CD4-positive, alpha-beta T cell treated with Interleukin-1 beta for 1 hour (primary cell): ENCODE measurements at places on chromosomes 2 and 18.
A peak's percentile ranks its signal among the peaks of the same experiment; 100 is the strongest.

DNA sequence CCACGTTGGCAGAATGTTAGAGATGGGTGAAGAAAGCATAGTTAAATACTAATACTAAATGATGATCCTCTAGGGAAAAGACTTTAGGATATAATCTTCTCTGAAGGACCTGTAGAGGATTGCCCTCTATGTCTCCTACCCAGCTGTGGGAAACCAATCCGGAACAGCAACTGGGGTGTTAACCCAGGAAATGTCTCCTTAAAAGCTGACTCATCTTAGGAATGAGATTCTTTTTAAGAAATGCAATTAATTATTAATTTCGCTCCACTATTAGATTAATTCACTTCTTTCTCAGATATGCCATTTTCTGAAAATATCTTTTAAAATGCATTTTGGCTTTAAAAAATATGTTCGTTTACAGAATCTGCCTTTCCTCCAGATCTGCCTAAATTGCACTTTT, 7.4 kb downstream of the SCN3A start:
- no peak for DNase-seq

DNA sequence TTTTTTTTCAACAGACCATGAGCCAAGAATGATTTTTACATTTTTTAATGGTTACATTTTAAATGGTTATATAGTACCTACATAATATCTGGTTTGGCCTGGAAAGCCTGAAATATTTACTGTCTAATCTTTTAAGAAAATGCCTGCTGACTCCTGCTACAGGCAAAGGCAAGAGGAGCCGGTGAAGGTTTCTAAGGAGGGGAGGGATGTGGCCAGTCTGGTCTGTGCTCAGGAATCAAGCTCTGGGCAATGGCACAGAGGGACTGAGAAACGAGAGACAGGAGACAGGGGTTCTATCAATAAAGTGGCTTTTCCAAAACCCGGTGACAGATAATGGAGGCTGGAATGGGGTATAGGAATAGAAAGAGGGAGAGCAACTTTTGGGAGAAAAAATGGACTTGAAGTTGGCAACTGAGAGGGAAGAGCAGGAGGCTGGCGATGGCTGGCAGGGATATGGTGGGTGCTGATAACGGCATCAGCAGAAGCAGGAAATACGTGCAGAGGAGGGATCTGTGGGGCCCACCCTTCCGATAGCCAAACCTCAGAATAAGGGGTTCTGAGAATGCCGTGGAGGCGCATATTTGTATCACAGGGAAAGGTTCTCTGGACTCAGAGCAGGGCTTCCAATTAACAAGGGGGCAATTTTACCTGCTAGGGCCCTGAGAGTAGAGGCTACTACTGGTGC, 64.0 kb upstream of the DNMT3A start:
- no peak for DNase-seq

- no peak for DNase-seq
Observed at GRCh38 chr2:76861708-76862107, 660.5 kb downstream of the LRRTM4 start.

DNA sequence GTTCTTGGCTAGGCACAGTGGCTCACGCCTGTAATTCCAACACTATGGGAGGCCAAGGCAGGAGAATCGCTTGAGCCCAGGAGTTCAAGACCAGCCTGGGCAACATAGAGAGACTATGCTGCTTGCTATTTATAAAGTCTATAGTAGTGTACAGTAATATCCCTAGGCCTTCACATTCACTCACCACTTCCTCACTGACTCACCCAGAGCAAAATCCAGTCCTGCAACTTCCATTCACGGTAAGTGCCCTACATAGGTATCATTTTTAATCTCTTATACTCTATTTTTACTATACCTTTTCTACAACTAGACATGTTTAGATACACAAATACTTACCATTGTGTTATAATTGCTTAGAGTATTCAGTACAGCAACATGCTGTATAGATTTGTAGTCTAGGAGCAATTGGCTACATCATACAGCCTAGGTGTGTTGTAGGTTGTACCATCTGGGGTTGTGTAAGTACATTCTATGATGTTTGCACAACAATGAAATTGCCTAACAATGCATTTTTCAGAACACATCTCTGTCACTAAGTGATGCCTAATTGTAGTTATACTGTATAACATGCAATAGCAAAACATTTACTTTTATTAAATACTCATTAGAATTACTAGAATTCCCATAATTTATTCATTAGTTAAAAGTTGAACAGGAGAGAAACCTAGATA, 8.8 kb downstream of the DHX57 start:
- no peak for DNase-seq

GRCh38 chr2:86453836-86454235, 12.7 kb downstream of the KDM3A start:
- no peak for DNase-seq

DNA sequence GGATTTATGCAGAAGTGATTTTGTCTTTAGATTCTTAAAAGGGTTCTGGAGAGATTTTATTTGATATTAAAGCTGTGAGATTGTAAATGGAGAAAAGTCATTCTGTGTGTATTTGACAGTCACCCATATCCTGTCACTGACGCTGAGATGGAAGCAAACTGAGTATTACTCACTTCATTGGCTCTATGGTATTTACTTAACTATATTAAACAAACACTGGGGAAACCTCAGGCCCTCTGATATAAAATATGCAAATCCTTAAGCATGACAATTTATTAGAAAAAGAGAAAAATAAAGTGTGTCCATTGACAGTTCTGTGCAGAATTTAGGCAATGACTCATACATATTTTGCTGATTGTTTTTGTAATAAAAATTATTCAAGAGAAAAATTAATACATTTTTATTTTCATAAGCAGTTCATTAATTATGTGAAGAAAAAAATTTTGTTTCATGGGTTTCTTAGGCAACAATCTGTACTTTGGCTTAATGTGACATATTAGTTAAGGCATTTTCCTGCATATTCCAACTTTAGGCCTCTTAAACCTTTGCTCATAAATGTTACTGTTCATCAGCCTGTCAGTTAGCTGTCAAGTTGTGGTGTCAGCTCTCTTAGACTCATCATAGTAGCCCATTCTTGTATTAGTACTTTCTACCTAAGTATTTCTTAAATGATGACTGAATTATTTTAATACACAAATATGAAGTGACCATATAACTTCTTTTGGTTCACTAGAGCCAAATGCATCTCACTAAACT, 99.9 kb downstream of the PARD3B start:
- DNase-seq, result no peak

GRCh38 chr2:149167941-149168340, 129.4 kb downstream of the LYPD6B start:
- peak; percentile 25 for DNase-seq

- DNase-seq, result peak; percentile 78
Observed at GRCh38 chr2:170930131-170930990, 1.3 kb downstream of the GORASP2 start.

- DNase-seq, result no peak
Observed at GRCh38 chr18:74390900-74391299, 66.2 kb downstream of the DIPK1C start.

GRCh38 chr2:83827618-83828017, 631.5 kb downstream of the SUCLG1 start:
- no peak for DNase-seq

DNA sequence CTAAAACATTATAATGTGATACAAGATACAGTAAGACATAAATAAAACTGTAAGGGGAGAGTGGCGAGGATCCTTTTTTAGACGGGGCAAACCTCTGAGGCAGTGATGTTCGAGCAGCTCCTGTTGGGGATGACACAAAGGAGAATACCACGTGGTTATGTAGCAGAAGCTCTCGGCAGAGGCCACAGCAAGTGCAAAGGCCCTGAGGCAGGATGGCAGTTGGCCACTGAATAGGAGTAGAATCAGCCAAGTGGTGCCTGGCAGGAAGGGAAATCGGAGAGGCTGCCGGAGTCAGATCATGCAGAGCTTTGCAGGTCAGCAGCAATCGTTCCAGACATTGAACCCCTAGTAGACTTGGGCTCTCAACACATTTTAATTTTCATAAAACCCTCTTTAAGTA, 19.1 kb downstream of the NOSTRIN start:
- DNase-seq, result no peak

GRCh38 chr2:109630441-109631430, 16.6 kb downstream of the SOWAHC start:
- DNase-seq, result no peak

DNA sequence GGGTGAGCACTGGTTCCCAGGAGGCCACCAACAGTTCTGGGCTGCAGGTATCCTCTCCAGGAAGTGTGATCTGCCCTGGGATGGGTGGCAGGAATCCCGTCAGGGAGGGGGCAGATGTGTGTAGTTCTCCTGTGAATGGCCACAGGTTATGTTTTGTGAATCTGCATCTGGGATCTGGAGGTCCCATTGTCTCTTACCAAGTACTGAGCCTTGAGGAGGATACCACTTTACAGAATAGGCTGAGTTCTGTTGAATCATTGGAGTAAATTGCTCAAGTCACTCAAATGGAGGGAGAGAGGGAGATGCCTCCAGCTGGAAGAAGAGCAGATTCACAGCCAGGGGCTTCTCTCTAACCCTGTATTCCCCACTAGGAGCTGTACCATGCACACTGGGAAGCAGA, 168.2 kb downstream of the ANKRD30B start:
- DNase-seq, result no peak

GRCh38 chr2:171430516-171431410, 3.0 kb downstream of the METTL8 start:
- no peak for DNase-seq

DNA sequence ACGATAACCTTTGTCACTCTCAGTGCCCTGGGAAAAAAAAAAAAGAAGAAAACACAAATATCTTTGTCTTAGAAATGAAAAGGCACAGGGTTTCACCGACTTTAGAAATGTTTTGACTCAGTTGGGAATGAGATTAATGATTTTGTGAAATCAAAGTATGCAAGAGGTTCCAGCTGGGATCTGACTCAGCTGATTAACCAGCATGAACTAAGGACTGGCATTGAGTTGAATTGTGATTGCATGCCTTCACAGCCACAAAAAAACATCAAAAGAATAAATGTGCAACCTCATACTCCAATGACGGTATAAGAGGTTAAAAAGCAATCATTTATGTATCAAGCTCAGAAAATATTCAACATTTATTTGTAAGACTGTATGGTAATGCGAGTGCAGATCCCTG, 566.6 kb upstream of the DSEL start:
- no peak for DNase-seq
